Chondrocyte (in vitro differentiated cells): ENCODE measurements at places on chromosomes 2 and 18.

DNA sequence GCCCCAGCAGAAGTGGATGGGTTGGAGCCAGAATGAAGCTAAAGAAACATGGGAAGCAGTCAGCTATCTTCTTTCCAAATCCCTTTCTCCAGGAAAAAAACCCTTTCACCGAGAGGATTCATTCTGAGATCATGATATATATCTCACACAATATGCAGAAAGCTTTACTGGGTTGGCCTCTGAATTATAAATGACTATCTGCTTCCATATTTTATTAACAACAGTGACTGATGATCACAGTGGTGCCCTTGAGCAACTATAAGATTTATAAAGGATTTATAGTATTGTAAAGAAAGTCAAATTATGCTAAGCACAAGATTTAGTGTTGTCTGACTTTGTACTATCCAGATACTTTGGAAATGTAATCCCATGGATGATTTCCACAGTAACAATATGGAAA is 180.3 kb downstream of the KCNE4 start:
- no peak for DNase-seq

DNA sequence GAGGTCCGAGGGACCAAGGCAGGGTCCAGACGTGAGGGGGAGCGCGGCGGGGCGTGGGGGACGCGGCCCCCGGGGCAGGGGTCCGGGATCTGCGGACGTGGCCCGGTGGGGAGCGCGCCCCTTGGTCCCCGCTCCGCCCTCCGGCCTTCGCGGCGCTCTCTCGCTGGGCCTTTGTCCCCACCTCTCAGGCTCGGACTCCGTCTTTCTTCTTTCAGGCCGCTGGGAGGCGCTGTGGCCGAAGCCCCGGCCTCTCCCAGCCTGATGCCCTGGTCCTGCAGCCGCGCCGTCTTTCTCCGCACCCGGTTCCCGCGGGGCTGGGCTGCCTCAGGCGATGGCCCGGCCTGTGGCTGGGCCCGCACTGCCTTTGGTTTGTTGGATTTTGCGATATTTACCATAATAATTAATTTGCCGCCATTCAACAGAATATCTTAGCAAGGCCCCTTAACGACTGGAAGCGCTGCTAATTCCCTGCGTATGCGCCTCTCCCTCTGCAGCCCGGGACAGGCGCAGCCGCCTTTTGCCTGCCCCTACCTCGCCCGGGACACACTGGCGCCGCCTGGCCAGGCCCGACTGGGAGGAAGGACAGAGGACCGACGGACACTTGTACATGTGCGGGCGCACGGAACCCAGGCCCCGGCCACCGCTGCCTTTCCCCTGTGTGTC is 10.8 kb downstream of the SIX3 start:
- no peak for DNase-seq

GRCh38 chr2:10256031-10256514 is 46.6 kb upstream of the HPCAL1 start:
- no peak for DNase-seq

DNA sequence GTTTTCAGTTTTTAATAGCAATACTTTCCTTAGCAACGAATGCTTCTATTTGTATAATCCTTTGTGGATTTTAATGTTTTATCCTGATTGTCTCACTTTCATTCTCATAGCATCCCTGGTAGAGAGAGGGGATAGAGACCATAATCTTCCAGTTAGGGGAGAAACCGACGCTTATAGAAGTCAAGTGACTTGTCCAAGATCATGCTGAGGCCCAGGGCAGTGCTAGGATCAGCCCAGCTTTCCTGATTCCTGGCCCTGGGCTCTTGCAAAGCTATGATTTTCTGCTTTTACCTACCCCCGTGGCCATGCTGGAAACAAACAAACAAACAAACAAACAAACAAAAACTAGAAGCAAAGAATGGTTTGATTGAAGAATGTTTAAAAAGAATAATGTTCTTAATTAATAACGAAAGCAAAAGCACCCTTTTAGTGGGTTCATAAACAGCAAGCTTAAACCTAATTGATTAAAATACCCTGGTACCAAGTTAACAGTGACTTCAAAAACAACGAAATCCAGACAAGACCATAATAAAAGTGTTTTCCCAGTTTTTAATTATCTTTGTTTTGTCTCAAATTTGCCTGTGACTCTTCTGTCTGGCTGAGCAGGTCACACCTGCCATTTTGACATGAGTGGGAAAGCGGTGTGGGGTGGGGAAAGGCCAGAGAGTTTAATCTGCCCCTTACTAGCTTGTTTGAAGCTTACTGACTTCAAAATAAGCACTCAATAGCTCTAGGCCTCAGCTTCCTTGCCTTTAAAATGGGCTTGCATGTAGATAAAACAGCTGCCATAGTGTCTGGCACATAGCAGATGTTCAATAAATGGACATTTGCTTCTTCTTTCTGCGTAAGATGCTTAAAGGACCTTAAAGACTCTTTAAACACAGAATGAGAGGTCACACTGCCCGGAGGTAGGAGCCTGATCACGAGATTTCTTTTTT is 116.6 kb upstream of the MYCN start:
- no peak for DNase-seq

GRCh38 chr2:151230627-151231140 is 31.0 kb downstream of the RBM43 start:
- no peak for DNase-seq

- DNase-seq = no peak
These were observed 10.6 kb upstream of the WIPF1 start for GRCh38 chr2:174607989-174608865.

DNA sequence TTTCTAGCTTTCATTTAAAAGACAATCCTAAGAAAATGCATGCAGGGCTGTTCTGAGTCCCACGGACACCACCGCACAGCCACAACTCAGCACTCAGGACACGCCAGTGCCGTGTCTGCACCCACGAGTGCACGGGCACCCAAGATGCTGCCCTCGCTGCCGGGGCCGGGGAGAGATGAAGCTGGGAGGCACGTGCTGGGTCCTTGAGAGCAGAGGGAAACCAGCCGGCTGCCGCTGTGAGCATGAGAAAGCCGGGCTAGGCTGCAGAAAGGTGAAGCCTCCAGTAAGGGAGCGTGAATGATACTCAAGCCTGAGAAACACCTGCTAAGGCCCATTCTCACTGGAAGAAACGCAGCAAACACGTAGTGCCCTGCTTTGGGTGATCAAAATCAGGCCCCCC is 4.8 kb downstream of the COPS9 start:
- peak; percentile 74 for DNase-seq

- DNase-seq = no peak
These were observed 5.7 kb downstream of the PTMA start for GRCh38 chr2:231713730-231714638.

DNA sequence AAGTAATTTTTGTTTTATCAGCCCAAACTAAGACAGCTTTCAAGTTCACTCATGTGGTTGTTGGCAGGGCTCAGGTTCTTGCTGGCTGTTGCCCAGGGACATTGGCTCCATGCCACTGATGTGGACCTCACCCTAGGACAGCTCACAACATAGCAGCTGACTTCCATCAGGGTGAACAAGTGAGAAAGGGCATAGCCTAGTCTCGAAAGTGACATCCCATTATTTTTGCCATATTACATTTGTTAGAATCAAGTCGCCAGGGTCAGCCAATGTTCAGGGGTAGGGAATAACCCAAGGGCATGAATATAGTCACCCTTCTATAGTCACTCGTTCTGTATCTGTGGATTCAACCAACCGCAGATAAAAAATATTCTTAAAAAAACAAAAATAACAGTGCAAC is 10.7 kb upstream of the CWC22 start:
- DNase-seq = no peak

GRCh38 chr2:195057001-195057400 is 600.0 kb upstream of the SLC39A10 start:
- DNase-seq = no peak

GRCh38 chr2:139891636-139892035 is 1111.4 kb upstream of the NXPH2 start:
- DNase-seq = no peak

- no peak for DNase-seq
These were observed 53.8 kb downstream of the EFEMP1 start for GRCh38 chr2:55869637-55870325.

GRCh38 chr2:178512484-178512883 is 32.2 kb downstream of the PLEKHA3 start:
- DNase-seq = no peak

DNA sequence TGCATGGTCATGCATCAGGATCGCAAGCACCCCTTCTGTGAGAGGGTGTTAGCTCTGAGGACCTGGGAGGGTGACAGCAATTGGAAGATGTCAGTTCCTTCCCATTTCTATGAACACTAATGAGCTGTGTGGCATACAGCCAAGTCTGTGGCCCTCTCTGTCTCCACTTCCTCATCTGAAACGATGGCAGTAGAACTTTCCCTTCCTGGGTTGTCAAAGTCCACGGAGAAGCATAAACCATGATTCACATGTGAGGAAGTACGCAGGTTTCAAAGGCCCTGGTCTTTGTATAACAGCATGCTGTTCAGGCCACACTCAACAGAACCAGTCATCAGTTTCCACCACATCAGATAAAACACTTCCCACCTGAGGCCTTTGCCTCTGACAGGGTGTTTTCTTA is 167.4 kb upstream of the RAB6C start:
- no peak for DNase-seq

GRCh38 chr2:101173707-101174295 is 22.6 kb upstream of the TBC1D8 start:
- no peak for DNase-seq

GRCh38 chr18:77551055-77551454 is 301.4 kb downstream of the GALR1 start:
- DNase-seq = no peak

DNA sequence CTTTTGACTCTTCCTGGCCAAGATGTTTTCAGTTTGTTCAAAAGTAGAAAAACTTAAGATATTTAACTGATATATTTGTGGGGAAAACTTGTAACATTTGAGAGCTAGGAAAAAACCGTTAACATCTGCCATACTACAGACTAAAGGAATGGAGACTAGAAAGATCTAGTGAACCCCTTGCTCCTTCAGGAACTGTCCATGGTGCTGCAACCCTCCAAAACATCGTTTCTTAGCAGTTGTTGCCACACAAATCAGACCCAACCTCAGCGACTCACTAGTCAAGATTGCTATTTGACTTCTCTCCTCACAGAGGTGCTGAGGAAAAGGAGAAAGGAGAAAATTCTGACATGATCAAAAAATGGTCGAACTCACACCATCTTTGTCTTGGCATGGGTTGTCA is 393.8 kb upstream of the LYPD1 start:
- DNase-seq = no peak

DNA sequence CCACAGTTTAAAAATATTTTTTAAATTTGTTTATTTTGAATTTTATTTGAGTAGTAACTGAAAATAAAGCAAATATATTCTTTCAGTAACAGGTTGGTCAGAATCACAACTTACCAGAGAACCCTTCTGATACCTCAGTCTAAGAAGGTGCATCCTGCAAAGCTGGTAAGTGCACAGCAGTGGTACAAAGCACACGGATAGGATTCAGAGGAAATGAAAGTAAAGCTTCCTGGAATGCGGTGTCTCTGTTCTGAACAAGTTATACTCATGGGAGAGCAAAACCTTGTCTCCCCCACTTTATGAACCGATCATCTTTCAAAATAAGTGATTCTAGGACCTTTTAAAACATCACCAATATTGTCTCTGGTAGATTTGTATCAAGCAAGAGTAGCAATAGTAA is 398.3 kb downstream of the TMX3 start:
- no peak for DNase-seq

DNA sequence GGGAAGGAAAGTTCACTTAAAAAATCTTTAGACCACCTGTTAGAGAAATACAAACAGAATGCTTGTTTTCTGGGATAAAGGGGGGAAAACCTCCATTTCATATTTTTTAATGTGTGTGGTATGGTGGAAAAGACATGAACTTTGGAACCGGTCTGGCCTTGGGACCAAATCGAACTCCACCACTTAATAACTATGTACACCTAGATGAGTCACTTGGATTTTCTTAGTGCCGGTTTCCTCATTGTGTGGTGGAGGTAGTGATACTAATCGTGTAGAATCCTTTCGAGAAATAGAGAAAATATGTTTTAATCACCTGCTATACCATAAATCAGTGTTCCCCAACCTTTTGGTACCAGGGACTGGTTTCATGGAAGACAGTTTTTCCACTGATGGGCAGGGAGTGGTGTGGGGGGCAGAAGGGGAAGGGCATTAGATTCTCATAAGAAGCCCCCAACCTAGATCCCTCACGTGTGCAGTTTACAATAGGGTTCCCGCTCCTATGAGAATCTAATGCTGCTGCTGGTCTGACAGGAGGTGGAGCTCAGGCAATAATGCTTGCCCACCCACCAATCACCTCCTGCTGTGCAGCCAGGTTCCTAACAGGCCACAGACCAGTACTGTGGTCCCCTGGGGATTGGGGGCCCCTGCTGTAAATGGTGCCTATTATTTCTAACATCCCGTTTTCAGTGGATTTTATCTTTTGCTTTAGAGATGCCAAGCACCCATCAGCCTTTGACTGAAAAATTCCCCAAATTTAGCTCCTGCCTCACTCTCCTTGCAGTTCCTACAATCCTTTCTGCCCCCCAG is 308.8 kb downstream of the PRKCE start:
- DNase-seq = no peak

GRCh38 chr2:234453216-234453615 is 43.7 kb downstream of the ARL4C start:
- no peak for DNase-seq

- DNase-seq = no peak
These were observed 162.0 kb downstream of the SPP2 start for GRCh38 chr2:234212534-234212933.

DNA sequence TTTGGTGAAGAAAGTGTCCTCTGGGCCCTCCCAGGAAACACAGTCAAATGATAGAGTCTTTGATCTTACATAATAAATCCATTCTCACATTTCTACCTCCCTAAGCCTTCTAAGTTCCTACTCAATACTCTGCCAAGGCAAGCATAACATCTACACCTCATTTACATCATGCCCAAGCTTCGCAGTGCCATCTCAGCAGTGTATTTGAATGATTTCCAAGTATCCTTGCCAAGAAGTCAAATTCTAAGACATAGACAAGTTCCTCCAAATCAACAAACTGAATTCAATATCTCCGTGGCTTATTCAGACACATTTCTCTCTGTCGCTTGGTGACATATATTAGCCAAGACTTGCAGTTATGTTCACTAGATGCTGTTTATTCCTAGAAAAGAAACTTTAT is 8.1 kb upstream of the MLPH start:
- no peak for DNase-seq

- no peak for DNase-seq
These were observed 371.3 kb downstream of the SLC4A3 start for GRCh38 chr2:219998714-219999227.
